ENCODE measurements at places on chromosomes 7 and 10. TPM values are rescaled to one million over a fixed set of nuclear protein-coding genes. Genes with fewer than 3 reads are reported as not detected.

The DEPP1 gene
- 241 TPM for total RNA-seq

The CSGALNACT2 gene
- total RNA-seq: 8.1 TPM

The KLF14 gene
- total RNA-seq: not detected

The A1CF gene
- not detected for total RNA-seq

The MEOX2 gene
- 6.2 TPM for total RNA-seq

The CLDN12 gene
- total RNA-seq: 12.7 TPM

The IL6 gene
- total RNA-seq: 0.17 TPM

The SLC26A4 gene
- total RNA-seq: 3.4 TPM

The C10orf105 gene
- total RNA-seq: not detected

Data from dermis lymphatic vessel endothelial cell (primary cell).